ENCODE measurements at places on chromosomes 6 and 20.
A peak's percentile ranks its signal among the peaks of the same experiment; 100 is the strongest.

DNA sequence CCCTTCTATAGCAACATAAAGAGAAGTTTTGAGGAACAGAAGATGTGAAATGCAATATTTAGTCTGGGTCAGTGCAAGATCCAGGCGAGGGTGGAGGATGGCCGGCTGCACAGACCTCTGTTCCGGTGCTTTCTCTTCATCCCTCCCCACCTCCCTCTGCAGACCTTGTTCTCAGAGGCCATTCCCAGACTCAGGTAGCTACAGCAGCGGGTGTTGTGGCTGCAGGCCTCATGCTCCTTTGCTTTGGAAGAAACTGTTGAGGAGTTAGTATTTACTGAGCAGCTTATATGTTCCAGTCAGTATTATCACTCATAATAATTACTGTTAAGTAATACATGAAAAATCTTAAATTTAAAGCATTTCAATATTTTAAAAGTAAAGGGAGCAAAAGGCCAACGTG, 1.7 kb downstream of the BTN3A3 start:
- DNase-seq, result no peak

- no peak for DNase-seq
These were observed 8.0 kb downstream of the QKI start for GRCh38 chr6:163422550-163422949.

GRCh38 chr6:137013738-137014602, 30.8 kb downstream of the IL20RA start:
- no peak for DNase-seq

GRCh38 chr6:154619146-154619545, 108.7 kb upstream of the CNKSR3 start:
- DNase-seq, result no peak

DNA sequence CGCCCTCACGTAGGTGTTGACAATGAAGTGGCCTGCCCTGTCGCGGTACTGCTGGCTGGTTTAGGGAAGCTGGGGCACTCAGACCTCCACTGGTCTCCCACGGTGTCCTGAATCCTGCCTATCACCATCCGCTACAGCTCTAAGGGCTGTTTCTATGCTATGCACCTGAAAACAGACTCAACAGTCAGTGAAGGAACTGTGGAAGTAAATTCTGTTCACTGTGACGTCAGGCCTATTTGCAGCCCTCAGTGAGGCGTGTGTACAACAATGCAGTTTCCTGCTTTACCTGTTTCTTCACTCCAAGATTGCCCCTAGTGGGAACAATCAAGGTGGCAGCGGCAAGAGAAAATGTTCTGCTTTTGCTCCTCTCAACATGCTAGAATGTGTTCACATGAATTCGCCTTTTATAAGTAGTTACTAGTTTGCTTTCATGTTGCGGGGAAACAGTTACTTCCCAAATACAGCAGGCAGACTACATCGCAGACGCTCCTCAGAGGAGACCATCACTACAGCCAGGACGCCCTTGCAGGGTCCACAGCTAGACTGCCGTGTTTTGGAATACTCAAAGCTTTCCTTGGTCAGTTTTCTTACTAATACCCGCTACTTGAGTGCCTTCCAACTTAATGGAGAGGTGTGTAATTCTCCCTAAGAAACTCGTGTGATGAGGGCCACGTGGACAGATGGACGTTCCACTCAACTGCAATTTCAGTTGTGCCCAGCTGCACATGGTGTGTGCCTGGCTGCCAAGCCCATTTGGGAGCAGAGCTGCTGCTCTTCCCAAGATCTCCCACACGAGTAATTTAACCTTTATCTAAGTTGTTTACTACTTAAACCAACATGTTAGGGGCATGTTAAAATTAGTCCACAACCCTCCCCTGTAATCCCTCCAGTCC, 25.4 kb downstream of the DIDO1 start:
- peak; percentile 62 for DNase-seq

DNA sequence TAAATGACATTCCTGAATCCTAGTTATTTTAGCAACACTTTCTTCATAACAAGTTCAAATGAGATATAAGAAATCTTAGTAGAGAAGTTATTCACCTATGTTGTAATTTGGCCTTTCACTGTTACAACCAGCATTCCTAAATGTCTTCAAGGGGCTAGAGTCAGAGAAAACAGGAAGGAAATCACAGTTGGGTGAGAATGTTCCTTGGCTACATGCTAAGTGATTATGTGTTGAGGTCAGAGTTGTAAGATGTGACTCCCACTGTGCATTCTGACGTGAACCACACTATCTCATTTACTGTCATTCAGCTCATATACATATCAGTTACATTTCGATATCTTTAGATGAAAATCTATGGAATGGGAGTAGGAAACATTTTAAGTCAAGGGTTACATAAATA, 51.0 kb upstream of the MLIP start:
- DNase-seq, result no peak

- DNase-seq, result no peak
These were observed 2.5 kb upstream of the TNFRSF6B start for GRCh38 chr20:63693733-63694583.

- DNase-seq, result no peak
These were observed 377.7 kb downstream of the PLCB1 start for GRCh38 chr20:8509809-8510208.
